GM12864 (cell line): ENCODE measurements at places on chromosomes 2 and 18.

GRCh38 chr2:207920321-207920720, 105.0 kb downstream of the PLEKHM3 start:
- DNase-seq: no peak

DNA sequence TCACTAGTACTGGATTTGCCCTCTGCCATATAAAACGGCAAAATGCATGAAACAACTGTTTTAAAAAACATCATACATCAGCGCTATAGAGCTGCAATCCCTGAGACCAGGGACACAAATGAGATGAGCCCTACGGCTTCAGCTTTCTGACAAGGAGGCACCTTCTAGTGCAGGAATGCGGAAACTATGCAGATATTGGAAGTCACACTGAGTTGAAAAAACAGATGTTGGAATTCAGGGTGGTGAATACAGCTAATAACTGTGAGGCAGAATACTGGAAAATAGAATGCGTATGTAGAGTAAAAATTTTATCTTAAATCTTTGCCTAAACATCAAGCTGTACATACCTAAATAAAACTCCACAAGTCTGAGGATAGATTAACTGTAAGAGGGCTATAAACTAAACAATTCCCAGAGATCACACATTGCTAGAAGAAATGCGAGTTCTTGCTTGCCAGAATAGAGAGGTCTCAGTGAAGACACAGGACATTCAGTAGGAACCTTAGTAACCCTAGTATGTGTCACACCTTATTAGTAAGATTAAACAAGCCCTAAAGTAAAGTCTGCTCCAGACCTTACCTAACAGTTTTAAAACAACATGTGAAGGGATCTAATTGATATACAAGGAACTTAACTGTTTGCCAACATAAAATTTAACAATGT, 541.4 kb upstream of the DDX18 start:
- DNase-seq: no peak

DNA sequence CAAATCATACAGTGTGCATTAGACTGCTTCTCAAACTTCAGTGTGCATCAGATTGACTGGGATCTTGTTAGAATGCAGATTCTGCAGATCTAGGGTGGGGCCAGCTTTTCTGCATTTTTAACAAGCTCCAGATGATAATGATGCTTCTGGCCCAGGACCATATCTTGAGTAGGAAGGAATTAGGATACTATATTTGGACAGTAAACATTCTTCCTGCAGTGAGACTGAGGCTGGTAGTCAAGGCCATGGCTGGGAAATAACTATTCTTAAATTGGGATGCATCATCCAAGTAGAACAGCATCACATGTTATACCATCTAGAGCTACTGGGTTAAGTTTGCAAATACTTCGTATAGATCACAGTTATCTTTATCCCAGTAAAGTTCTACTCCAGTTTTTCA, 28.4 kb upstream of the ARMC9 start:
- no peak for DNase-seq

- DNase-seq: no peak
These were observed 355.6 kb downstream of the PAX3 start for GRCh38 chr2:221943076-221943810.

DNA sequence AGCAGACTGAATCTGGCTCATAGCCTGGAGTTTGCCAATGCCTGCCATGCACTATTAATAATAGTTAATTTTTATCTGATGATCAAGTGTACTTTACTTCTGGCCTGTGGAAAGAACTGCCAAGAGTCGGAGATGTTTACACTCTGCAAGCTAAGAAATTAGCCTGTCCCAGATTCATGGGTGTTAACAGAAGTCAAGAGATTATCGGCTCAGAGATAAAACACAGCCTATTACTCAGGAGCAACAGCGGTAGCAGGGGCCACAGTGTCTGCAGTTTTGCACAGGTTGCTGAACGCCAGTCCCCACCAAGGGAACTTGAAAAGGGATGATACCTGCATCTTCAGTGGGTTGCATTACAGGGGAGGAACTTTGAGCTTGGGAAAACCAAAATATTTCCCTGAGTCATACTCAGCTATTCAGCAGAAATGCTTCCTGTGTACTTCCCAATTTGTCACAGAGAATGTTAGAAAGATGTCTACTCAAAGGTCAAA, 4.3 kb upstream of the ADI1 start:
- no peak for DNase-seq
